ENCODE measurements at places on chromosomes 16 and 17. TPM values are rescaled to one million over a fixed set of nuclear protein-coding genes. Genes with fewer than 3 reads are reported as not detected.

GRCh38 chr17:82815354-82815753 lies 24.5 kb downstream of the ZNF750 start:
- no peak for DNase-seq

Gene ALOX15B
- not detected for total RNA-seq

DNA sequence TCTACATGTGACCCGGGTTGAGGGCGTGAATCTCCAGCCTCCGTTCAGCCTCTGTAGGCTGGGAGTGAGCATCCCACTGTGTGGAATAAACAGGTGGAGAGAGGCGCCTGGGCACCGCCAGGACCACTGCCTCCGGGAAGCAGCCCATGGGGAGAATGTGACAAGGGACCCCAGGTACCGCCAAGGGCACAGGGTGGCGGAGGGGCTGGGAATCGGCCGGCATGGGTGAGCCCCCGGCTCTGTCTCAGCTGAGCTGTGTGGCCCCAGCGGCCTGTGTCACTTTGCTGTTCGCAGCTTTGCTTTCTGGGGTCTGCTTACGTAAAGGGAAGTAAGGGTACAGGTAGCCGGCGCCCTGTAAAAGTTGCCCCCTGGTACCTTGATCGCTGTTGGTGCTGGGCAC lies 11.5 kb downstream of the GSE1 start:
- no peak for DNase-seq

Gene WNT9B
- not detected for total RNA-seq

Data from NCI-H460 (cell line).